MCF 10A (cell line): ENCODE measurements at places on chromosomes 6 and 20. TPM values are rescaled to one million over a fixed set of nuclear protein-coding genes. Genes with fewer than 3 reads are reported as not detected.

DNA sequence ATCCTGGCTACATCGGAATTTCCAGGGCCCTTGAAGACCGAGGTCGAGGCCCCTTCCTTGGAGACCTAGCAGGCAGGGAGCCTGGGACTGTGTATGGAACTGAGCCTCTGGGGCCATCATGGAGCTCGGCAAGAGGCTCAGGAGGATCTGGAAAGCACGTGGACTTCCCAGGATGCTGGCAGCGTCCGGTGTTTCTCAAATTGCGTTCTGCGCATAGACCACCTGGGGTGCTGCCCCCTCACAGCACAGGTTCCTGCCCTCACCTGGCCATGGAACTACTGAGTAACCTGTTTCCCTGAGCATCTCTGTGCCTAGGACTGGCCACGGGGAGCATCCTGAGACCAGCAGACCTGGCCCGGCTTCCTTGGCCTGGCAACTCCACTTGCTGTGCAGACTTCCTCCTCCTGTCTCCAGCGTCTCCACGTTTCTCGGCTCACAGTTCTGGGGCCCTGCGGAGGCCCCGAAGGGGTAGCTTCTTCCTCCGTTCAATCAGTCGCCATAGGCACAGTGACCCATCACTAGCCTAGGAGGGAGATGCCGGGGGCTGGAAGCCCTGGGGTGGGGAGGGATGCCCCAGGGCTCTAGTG is 144.3 kb downstream of the CDH4 start:
- DNase-seq: no peak

GRCh38 chr20:46062621-46063020 is 27.1 kb downstream of the NCOA5 start:
- no peak for DNase-seq

GRCh38 chr20:51563486-51564332 is 21.2 kb upstream of the NFATC2 start:
- DNase-seq: peak; percentile 66

DNA sequence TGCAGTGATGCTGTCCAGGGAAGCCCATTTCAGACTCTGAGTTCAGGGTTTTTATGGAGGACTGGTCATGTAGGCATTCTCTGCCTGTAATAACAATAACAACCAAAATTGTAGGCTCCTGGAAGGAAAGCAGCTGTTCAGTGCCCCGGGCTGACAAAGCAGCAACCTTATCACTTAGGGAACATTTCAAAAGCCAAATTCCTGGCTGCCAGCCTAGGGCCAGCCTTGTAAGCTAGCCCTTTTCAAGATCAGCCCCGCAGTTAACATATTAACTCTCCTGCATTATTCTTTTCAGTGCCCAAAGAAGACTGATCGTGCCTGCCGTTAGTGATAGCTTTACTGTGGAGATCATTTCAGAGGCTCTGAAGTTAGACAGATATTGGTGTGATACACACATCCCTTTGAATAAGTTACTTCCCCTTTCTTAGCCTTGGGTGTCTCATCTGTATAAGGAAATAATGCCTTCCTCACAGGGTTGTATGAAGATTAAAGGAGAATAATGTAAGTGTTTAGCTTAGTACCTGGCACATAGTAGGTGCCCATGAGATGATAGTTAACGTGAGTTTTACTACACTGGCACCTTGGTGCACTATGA is 44.1 kb downstream of the CTNNBL1 start:
- DNase-seq: no peak

GRCh38 chr6:51996296-51996947 is 91.0 kb downstream of the PKHD1 start:
- DNase-seq: no peak

The MEP1A gene
- total RNA-seq: not detected in 2 replicates

The ENPP1 gene
- 1.4 and 2.8 TPM in 2 replicates for total RNA-seq

DNA sequence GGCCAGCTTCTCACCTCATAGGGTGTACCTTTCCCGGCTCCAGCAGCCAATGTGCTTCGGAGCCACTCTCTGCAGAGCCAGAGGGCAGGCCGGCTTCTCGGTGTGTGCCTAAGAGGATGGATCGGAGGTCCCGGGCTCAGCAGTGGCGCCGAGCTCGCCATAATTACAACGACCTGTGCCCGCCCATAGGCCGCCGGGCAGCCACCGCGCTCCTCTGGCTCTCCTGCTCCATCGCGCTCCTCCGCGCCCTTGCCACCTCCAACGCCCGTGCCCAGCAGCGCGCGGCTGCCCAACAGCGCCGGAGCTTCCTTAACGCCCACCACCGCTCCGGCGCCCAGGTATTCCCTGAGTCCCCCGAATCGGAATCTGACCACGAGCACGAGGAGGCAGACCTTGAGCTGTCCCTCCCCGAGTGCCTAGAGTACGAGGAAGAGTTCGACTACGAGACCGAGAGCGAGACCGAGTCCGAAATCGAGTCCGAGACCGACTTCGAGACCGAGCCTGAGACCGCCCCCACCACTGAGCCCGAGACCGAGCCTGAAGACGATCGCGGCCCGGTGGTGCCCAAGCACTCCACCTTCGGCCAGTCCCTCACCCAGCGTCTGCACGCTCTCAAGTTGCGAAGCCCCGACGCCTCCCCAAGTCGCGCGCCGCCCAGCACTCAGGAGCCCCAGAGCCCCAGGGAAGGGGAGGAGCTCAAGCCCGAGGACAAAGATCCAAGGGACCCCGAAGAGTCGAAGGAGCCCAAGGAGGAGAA is 10.5 kb downstream of the GNAS-AS1 start:
- no peak for DNase-seq

The VGLL2 gene
- not detected in 2 replicates for total RNA-seq

The MYB gene
- not detected in 2 replicates for total RNA-seq

- DNase-seq: no peak
Measured at GRCh38 chr6:156933201-156934068, 156.3 kb downstream of the ARID1B start.

- DNase-seq: peak; percentile 8
Measured at GRCh38 chr6:152575161-152575560, 62.0 kb downstream of the SYNE1 start.

The ABCC10 gene
- 25.6 and 25.9 TPM in 2 replicates for total RNA-seq

- DNase-seq: peak; percentile 43
Measured at GRCh38 chr6:85250586-85251220, 199.2 kb upstream of the NT5E start.

DNA sequence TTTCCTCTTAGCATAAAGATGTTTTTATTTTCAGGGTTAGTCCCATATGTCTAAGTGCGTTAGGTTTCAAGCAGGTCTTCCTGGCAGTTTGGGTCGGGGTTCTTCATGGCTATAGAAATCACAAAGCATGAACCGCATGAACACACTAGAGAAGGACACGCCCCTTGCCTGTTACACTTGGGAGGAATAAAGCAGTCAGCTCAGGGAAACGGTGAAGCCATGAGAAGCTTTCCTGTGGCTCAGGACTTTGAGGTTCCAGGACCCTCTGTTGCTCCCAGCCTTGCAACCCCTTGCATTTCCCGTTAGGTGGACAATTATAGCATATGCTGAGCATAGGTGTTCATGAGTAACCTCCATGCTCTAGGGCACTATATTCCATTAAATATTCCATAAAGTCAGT is 96.7 kb downstream of the SYCP2 start:
- peak; percentile 20 for DNase-seq

DNA sequence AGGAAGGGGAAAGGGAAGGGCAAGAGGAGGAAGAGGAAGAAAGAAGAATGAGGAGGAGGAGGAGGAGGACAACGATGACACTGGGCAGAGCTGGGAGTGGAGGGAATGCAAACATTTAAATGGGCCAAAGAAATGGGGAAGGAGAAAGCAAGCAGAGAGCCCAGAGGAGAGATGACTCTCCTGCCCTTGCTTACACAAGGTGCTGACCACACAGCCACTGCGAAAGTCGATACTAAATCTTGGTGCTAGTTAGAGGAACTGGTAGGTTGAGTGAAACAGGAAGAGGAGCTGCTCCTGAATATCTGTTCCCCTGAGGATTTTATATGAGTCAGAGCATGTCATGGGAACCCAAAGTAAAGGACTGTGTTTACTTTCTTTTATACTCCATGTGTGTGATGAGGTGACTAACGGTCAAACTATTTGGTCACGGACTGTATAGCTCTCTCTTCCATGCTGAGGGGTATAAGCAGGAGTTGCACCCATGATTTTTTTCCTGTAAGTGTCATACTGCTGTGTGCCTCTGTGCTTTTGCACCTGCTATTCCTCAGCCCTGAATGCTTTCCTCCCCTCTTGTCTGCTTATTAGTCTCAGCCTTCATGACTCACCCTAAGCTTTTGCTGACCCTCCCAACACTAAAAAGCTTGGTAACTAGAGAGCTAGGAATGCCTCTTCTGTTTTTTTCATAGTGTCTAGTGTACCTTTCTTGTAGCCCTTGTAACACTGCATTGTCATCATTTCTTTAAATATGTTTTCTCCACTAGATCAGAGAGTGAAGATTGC is 9.5 kb upstream of the PAQR8 start:
- peak; percentile 95 for DNase-seq

DNA sequence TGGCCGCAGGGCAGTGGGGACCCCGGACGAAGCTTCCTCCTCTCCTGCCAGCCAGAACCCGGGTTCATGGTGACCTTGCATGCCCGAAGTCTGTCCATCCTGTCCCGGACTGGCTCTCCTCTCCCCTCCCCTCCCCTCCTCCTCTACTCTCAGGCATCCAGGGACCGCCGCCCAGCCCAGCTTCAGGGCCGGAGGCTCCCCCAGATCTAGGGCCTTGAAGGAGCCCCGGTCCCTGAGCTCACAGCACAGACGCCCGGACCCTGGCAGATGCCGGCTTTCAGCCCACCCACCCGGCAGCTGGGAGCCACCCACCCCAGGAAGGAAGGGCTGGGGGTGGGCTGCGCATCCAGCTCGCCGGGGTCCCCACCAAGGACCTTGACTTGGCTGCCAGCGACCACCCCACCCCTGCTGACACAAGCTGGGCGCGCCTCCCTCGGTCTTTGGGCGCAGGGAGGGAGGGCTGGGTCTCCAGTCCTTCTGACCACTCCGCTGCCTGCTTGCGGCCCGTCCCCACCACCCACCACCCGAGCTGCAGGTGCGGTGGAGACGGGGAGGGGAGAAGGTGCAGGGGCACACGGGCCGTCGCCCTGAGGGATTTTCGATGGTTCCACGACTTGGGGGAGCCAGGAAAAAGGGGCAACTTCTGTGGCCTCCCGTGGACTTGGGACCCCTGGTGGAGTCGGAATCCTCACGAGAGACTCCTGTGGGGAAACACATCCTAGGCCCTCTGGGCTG is 5.8 kb upstream of the ABHD16B start:
- no peak for DNase-seq
